ENCODE measurements at places on chromosomes 12 and 14.

DNA sequence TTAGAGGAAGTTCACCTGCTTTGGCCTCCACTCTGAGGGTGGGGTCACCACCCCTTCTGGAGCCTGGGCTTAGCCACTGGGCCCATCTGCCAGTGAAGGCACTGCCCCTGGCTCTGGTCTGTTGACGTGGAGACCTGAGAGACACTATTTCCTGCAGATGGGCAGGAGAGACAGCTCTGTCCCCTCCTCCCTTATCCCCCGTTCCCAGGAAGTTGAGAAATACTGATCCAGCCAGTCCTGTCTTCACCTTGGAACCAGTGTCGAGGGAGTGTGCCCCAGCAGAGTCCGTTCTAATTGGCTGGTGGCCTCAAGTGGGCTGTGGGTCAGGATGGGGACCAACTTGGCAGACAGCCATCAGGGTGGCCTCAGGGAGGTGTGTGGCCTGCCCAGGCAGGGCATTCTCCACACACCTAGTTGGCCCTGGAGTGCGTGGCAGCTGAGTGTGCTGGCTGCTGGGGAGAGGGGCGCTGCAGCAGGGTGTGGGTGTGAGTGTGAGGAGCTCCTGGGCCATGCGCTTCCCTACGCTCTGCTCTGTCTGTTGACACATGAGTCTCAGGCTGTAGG, 25.4 kb downstream of the CLSTN3 start:
- no peak for DNase-seq

DNA sequence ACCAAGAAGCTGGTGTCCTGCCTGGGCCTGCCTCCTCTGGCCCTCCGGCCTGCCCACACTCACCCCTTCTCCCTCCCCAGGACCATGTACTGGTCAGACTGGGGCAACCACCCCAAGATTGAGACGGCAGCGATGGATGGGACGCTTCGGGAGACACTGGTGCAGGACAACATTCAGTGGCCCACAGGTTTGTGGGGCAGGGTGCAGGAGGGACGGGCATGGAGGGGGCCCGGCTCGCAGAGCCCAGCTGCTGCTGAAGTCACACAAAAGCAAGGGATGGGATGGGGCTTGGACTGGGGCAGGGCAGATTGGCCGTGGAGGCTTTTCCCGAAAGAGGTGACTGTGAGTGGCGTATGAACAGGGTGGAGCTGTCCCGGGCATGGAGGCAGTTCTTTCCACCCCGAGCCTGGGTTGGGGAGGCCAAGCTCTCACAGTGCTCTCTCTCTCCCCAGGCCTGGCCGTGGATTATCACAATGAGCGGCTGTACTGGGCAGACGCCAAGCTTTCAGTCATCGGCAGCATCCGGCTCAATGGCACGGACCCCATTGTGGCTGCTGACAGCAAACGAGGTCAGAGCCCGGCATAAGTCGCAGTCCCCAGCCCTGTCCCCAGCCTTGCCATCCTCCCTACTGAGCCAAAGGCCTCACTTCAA, 7.8 kb upstream of the NXPH4 start:
- DNase-seq: no peak

DNA sequence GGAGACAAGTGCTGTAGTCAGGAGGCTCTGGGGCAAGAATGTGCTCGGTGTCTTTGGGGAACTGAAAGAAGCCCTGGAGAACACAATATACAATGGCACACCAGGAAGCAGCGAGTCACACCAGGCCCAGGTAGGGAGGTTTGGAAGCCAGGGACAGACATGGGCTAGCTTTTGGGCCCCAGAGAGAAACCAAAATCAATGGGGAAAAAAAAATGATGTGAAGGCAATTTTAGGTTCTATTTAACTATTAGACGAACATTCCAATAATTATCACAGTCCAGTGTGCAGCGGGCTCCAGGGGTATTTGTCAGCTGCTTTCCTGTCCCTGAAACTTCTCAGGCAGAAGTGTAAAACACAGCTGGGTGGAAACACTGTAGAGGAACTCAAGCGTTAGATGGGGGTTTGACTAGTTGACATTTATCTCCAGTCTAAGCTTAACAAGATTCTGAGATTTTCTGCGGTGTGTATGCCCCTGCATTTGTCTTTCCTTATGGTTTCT, 21.8 kb upstream of the EGLN3 start:
- DNase-seq: no peak

DNA sequence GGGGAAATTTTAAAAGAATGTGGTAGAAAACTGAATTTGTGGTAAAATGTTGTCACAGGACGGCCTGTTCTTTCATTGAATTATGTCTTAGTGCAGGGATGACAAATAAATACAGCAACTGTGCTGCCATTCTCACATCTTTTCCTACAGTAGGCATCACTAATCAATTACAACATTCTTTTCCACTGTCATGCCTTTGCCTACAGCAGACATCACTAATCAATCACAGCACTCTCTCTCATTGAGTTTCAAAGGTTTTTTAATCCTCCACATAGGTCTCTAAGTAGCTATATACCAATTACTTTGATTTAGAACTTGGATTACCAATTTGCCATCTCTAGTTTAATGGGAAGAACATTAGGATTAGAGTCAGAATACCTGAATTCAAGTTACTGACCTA, 30.1 kb downstream of the NTF3 start:
- no peak for DNase-seq

DNA sequence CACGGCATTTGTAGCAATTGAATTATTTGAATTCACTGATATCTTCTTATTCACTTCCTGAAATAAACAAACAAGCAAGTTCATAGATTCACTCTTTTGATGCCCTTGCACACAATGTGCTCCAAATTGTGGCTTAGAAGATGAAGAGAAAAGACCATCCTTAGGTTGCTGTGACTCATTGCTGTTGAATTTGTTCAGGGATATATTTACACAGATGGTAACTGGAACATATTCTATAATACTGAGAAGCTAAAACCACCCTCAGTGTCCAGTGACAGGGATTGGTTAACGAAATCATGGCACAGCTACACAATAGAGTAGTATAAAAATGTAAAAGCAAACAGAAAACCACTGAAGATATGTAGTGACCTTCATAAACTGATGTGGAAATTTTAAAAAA, 3.1 kb downstream of the PRB4 start:
- no peak for DNase-seq

DNA sequence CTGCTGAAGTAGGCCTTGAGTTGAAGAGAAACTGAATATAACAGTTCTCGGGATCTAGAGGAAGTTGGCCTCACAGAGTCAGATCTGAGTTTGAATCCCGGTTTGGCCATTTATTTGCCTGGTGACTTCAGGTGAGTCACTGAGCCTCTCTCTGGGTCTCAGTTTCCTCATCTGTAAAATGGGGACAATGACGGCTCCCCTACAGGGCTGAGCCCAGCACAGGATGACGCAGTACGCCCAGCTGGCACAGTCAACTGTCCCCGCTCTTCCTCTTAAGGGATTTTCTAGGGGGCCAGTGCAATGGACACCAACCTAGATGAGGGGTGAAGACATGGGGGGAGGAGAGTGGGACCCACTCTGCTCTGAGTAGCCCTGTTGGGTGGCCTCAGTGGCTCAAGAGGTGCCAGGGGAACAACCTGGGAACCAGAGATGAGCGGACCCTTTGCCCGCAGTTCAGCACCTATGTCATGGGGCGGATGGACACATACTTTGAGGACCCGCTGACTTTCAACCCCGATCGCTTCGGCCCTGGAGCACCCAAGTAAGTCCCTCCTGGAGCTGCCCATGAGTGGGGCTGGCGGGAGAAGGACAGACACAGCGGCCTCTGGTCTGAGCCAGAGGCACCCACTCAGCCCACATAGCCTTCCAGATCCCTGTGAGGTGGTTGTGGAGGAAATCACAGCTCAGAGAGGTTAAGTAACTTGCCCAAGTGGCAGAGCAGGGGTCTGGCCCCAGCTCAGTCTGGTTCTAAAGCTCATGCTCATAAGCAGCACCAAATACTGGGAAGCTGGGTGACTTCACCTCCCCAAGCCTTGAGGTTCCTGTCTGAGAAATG, 41.1 kb downstream of the CYP46A1 start:
- DNase-seq: no peak

DNA sequence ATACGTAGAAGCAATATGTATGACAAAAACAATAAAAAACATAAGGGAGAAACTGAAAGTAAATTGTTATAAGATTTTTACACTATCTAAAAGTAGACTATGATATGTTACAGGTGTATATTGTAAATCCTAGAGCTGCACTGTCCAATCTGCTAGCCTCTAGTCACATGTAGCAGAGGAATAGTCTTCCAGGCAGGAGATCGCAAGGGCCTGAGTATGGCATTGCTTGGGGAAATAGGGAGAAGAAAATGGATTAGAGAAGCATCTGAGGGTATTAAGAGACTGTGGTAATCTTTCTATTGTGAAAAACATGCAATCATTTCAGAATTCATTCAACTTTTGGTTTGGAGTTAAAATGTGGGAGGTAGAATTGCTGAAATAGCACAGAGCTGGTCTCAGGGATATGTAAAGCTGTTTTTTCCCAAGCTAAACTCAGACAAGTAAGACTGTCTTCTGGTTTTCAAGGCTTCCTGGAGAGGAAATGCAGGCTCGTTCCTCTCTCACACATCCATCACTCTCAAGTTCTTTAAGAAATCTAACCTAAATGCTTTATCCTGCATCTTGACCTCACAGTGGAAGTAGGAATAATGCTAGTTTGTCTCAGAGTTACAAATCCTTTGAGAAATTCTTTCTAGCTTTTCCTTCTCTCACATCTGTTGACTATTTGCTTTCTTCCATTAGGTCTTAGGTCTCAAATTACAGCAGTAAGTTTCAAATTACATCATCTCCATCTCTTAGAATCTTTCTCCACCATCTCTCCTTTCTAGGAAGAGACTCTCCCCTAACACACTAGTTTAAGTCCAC, 7.6 kb upstream of the CCDC184 start:
- no peak for DNase-seq

All from H54 (cell line).